Cardiac septum (tissue), 1 donor: ENCODE measurements at places on chromosomes 5 and 9. TPM values are rescaled to one million over a fixed set of nuclear protein-coding genes. Genes with fewer than 3 reads are reported as not detected.

DNAH5 gene
- 0.35 TPM for total RNA-seq

SPATA31D4 gene
- not detected for total RNA-seq

ENG gene
- 244 TPM for total RNA-seq

CDX1 gene
- 0.16 TPM for total RNA-seq

FIBCD1 gene
- total RNA-seq: 0.54 TPM

ELOVL7 gene
- 0.97 TPM for total RNA-seq

DNA sequence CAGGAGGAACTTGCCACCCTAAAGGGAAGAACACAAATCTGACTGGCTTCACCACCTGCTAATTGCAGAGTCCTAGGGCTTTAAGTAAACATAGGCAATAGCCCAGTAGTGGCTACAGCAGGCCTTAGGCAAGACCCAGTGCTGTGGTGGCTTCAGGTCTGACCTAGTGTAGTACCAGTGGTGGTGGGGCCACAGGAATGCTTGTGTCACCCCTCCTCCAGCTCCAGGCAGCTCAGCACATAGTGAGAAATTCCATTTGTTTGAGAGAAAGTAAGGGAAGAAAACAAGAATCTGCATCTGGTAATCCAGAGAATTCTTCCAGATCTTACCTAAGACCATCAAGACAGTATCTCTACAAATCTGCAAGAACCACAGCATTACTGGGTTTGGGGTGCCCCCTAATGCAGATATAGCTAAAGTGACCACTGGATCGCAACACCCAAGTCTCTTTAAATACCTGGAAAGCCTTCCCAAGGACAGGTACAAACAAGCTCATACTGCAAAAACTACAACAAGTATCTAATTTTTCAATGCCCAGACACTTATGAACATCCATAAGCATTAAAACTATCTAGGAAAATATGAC is 102.6 kb upstream of the TRPM3 start:
- DNase-seq: no peak

DNA sequence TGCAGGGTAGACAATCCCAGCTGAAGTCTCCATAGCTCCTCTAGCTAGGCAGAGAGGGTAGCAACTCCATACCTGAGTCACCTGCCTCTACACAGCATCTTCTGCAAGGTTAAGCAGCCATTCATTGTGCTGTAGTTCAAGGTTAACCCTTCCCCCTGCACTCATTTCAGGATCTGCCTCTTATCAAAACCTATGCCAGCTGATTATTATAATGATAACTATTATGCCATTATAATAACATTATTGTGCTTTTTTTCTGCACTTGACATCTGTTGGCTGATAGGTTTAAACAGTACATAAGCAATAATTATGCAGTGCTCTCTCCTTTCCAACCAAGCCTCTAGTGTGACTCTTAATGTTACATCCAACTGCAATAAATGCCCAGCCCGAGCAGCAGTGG is 17.3 kb downstream of the SIL1 start:
- DNase-seq: no peak

- DNase-seq: peak; percentile 54
Observed at GRCh38 chr5:134464988-134465815, 53.5 kb upstream of the CDKN2AIPNL start.

DNA sequence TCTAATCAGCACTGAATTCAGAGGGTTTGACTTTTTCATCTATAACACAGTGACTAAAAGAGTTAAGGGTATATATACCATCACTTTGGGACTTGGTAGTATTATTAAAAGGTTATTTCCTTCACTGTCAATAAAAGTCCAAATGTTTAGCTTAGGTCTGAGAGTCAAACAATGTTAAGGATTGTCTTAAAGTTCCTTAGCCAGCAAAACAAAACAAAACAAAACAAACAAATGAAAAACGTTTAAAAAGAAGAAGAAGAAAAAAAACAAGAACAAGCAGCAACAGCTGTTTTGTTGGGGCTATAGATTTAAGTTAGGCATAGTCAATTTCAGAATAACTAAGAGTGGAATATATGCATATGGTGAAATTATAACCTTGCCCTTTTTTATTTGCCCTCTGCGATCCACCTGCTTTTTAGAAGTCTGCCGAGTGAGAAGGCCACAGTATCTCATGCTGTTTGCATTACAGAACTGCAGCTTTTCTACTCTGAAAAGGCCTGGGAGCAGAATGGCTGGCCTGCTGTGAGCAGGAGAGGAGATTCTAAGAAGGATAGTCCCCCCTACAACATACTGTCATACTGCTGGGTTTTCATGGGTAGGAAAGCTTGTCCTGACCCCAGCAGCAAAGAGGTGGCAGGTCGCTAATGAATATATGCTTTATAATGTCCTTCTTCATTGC is 141.7 kb downstream of the NTRK2 start:
- no peak for DNase-seq

DNA sequence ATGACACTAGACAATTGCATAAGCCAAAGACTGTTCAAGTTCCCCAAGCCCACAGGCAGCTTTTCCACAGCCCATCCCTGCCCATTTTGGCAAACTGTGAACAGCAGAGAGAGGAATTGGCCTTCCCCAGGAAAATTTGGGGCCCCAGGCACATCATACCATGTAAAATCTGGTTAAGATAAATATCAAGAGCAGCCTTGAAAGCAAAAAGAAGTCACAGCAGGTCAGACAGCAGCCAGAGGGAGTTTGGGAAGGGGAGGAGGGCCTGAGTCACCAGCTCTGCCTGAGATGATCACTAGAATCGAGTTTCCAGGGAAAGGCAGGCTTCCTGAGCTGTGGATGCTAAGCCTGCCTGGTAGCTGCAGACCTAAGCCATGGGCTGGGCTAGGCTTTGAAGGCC is 179.2 kb downstream of the RFK start:
- DNase-seq: no peak

GRCh38 chr5:95761771-95762651 is 30.9 kb downstream of the RHOBTB3 start:
- DNase-seq: no peak

DNA sequence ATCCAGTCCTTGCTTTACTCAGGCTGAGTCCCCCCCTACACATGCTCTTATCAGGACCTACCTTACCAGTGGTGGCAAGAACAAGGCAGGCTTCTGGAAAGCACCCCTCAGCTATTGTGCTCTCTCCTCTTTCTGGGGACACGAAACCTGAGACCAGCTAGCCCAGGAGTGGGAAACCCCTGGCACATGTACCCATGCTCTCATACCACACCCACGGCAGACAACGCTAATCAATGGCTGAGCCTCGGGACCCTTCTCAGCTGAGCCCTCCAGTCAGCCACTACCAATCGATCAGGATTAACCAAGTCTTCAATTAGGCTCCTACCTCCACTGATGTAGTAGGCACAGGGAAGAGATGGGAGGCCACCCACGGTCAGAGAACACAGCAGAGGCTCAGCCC is 65.1 kb downstream of the VAV2 start:
- DNase-seq: no peak

DNA sequence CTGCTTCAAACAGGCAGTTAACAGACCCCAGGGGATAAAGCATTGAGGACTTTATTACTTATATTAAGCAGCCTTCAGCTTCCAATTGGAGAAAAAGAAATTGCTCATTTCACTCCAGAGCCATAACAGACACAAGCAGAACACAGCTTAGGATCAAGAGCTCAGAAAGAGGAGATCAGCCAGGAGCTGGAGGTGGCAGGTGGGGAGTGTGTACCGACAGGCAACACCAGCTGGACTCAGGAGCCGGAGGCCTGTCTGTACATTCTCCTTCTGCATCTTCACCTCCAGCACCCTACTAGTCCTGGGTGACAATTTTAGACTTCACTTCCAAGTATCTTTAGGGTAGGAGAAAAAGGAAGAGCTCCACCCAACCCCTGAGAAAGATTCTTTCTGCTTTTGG is 35.8 kb downstream of the NRG2 start:
- no peak for DNase-seq

DNA sequence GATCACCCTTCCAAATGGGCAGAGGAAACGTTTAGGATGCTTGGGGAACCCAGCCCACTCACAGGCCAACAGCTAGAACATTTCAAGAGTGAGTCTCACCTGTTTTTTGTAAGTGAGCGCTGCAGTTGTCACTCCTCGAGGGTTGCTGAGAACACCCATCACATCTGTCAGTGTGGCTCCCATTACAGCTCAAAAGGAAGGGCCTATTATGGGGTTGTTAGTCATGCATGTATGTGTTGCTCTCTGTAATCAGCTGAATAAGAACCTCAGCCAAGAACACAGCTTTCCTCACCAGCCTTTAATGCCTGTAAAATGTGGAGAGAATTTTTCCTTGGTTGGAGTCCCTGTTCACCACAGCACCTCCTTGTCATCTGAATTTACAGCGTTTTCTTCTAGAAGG is 196.3 kb upstream of the KLF4 start:
- DNase-seq: no peak

DNA sequence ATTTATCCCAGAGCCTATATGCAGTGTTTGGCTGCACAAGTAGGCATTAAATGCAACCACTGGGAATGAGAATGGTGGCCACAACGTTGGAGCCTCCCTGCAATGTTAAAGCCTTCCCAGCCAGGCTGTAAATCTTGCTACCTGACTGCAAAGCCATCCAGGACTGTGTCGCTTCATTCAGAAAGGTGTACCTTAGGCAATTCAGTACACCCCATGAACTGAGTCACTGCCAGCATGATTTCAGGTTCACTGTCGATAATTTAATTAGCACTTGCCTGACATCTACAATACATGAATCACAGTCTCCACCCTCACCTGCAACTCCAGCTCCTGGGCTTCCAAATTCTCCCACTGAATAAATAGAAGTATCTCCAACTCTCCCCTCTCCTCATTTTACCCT is 108.4 kb downstream of the SLIT3 start:
- DNase-seq: no peak

DNA sequence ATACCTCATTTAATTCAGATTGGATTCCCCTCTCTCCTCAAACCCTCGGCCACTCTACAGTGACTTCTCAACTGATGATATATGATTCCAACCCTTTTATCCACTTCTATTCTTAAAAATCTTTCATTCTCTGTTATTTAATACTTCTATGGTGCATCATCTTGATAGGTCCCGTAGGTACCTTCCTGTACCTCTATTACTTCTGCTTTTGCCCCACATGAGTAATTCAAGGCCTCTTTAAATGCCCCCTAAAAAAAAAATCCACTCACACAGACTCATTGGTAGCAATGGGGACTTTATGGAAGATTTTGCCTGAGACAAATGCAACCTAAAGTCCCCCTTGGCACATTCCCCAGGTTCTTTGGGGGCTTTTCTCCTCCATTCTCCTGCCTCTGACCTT is 54.3 kb downstream of the FAM81B start:
- DNase-seq: no peak

- no peak for DNase-seq
Observed at GRCh38 chr5:65413822-65414221, 67.9 kb downstream of the ADAMTS6 start.

- DNase-seq: no peak
Observed at GRCh38 chr5:138273834-138274188, 610 bp downstream of the GFRA3 start.
